ENCODE measurements at places on chromosomes 5 and 9.
A peak's percentile ranks its signal among the peaks of the same experiment; 100 is the strongest.

DNA sequence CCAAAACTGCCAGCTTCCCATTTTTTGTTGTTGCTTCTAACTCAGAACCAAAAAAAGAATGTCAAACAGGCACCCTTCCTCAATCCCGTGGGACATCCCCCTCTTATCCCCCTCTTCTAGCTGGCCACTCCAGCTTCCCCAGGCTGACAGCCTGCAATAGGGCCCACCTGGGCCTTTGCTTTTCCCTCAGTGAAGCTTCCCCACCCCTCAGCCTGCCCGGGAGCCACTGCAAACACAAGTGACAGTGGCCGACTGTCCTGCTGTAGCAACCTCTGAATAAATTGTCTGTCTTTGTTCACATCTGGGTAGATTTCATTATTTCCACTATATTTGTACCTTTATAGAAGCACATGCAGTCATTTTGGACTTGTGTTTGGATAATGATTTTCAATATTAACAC lies 245.3 kb downstream of the GADD45G start:
- DNase-seq: no peak

GRCh38 chr9:136614372-136614922 lies 48.3 kb upstream of the EGFL7 start:
- DNase-seq: no peak

GRCh38 chr9:69444021-69444420 lies 119.0 kb downstream of the ENTREP1 start:
- DNase-seq: no peak

DNA sequence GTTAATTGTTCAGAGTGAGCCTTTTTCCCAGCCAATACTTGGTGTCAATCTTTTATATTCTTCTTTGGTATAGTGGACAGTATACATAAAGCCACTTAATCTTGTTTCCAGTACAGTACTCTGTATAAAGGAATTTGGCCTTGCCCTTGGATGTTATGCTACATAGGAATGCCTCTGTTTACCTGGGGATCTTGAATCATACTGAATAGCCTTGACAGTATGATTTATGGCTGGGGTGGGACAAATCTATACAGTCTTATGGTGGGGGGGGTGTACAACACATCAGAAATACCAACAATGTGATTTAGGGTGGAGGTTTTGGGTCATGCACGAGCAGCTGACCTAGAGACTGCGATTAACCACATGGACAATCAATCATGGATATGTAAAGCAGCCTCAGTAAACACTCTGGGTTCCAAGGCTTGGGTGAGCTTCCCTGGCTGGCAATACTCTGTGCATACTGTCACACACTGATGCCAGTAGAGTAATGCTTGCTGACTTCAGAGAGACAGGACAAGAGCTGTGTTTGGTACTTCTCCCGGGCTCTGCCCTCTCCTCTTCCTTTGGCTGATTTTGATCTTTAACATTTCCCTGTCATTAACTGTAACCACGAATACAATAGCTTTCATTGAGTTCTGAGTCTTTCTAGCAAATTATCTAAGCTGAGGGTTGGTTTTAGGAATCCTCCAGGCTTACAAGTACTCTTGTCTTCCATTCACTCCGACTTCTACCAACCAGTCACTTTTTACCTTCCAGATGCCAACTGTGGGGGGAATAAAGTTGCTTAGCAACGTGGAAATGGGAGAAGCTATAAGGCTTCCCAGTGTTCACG lies 84.6 kb downstream of the IARS1 start:
- DNase-seq: no peak

- no peak for DNase-seq
These were observed 616.0 kb downstream of the ACTL7B start for GRCh38 chr9:108239696-108240321.

- DNase-seq: no peak
These were observed 93.9 kb downstream of the BOD1 start for GRCh38 chr5:173522518-173522917.

- no peak for DNase-seq
These were observed 58.5 kb downstream of the APTX start for GRCh38 chr9:32942755-32943460.

GRCh38 chr9:3855929-3856328 lies 330.1 kb upstream of the RFX3 start:
- no peak for DNase-seq

DNA sequence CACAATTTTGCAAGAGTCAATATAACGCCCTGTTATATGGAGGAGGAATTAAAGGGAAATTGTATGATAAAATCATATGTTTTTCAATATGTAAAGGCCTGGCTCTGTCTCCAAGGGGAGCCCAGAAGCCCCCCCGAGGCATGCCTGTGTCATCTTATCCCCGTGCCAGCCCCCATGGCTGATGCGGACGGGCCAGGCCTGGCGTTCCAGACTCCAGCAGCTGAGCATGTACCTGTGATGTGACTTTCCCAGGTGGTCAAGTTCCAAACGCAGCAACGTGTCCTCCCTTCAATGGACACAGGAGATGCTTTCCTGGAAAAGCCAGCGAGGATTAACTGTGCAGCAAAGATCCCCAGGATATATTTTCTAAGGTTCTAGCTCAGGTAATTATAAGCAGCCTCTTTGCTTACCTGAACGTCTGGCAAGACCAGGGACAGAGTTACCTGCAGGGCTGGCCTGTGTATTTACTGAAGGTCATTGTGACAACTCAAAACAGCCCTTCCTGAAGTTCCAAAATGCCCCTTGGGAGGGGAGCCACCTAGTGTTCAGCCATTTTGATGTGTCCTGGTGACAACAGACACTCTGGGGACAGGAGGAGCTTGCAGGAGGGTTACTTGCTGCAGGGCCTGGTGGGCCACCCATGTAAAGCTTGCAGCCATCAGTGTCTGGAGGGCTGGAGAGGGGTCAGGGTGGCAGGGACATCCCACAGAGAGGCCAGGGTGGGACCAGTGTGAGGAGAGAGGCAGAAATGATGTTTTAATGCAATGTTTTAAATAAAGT lies 53.3 kb upstream of the RNU6ATAC start:
- DNase-seq: no peak

GRCh38 chr5:129387944-129388343 lies 72.2 kb upstream of the ADAMTS19 start:
- DNase-seq: no peak

- no peak for DNase-seq
These were observed 38.0 kb upstream of the CCDC152 start for GRCh38 chr5:42718591-42718990.

DNA sequence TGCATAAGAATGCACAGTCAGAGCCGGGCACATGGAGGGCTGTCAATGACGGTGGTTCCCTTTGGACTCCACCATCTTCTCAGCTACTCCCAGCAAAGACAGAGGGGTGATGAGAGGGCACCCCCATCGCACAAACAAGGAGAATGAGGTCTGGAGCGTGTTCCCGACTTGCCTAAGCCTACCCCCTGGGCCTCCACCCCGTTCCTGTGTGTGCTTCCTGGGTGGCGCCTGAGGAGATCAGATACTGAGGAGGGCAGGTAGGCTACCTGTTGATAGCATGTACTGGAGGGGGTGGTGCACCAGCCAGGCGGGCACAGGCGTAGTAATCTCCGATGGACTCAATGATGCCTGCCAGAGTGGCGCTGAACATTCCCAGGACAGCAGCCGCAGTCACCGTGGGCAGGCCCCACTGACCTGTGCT lies 4.1 kb downstream of the SLC23A1 start:
- DNase-seq: no peak

DNA sequence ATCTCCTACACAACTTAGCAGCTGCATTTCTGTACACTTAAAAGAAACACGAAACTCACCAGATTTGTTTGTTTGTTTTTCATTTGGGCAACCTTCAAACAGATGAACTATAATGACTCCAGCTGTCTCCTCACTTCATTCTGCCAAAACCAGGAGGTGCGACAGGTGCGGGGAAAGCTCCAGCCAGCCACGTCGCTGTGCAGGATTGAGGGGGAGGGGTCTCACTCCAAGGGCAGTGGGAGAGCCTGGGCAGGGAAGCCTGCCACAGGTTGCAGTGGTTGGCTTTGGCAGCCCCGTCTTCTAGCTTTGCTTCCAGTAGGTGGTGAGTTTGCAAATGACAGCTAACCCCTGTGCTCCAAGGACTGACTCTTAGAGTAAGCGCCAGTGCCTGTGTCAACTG lies 215.8 kb downstream of the CEMIP2 start:
- DNase-seq: no peak

DNA sequence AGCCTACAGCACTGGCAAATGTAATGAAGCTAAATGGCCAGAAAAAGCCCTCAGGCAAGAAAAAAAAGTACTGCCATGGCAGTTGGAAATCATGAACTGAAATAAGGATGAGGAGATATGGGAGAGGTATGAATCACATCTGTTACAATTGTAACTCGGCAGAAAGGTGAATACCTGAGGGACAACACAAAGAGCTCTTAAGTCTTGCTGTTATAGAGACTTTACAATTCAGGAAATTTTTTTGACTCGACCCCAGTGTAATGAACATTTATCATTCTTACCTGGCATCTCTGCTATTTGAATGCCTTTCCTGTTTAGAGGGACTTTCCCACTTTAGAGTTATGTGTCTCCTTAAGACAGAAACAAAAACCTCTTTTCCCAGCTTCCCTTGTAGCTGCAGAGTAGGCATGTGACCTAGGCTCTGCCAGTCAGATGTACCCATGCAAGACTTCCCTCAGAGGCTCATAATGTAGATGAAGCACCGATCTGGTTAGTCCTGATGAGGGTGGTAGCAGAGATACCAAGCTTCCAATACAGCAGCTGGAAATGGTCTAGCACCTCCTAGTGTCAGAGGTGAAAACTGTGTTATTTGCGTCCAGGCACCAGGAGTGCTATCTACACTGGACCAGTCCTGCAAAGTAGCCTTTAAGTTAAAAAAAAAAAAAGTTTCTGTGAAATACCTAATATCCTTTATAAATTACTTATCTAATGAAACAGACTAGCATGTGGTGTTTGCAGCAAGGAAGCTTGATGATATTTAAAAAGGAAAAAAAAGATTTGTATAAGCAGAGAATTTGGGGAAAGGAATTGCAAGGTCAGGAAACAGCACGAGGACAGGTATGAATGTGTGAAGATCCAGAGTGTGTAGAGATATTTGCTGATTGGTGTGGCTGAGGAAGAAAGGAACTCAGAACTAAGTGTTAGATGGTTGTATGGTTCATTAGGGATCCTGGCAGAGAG lies 146.9 kb upstream of the SLC1A3 start:
- no peak for DNase-seq

GRCh38 chr9:127897193-127897692 lies 2.2 kb downstream of the ST6GALNAC6 start:
- DNase-seq: no peak

- DNase-seq: no peak
These were observed 10.2 kb upstream of the STING1 start for GRCh38 chr5:139492700-139493192.

- no peak for DNase-seq
These were observed 15.4 kb downstream of the FAM174A start for GRCh38 chr5:100550531-100551051.

- DNase-seq: peak; percentile 61
These were observed at the start of gene HAVCR2 for GRCh38 chr5:157108976-157109375. Gene HAVCR2, minus strand, starts transcription at chr5:157109044. Its CDS starts 61 bp downstream, at chr5:157108983.

DNA sequence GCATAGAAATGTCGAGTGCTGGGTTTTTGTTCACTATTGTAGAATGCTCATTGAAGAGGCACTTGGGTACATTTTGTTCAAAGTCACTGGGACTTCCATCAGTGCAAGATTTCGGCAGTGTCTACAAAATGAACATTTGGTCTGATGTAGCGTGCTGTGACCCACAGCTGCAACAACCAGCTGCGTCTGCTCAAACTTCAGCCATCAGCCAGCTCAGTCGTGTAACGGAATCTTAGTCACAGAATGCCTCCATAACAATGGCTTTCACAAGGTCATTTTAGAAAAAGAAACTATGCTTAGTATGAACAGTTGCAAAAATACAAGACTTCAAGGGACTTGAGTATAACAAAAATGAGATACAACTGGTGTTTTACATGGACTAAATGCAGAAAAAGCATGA lies 828.1 kb upstream of the GRAMD2B start:
- no peak for DNase-seq

- DNase-seq: no peak
These were observed 2.8 kb upstream of the SARDH start for GRCh38 chr9:133740911-133741310.

DNA sequence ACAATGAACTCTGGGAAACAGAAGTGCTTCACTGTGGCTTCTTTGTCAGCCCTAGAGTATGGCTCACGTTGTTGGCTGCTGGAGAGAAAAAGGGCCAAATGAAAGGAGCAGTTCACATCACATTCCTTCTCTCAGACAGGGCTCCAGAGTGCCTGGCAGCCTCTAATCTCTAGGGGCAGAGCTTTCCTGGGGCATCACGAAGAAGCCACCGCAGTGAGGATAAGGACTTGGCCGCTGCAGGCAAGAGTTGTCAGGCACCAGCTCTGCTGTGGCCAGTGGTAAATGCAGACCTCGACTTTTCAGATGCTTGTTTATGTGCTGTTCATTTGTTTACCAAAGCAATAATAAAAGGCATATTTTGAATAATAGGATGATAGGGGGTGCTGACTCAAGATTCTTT lies 227.2 kb downstream of the ICE1 start:
- DNase-seq: no peak

DNA sequence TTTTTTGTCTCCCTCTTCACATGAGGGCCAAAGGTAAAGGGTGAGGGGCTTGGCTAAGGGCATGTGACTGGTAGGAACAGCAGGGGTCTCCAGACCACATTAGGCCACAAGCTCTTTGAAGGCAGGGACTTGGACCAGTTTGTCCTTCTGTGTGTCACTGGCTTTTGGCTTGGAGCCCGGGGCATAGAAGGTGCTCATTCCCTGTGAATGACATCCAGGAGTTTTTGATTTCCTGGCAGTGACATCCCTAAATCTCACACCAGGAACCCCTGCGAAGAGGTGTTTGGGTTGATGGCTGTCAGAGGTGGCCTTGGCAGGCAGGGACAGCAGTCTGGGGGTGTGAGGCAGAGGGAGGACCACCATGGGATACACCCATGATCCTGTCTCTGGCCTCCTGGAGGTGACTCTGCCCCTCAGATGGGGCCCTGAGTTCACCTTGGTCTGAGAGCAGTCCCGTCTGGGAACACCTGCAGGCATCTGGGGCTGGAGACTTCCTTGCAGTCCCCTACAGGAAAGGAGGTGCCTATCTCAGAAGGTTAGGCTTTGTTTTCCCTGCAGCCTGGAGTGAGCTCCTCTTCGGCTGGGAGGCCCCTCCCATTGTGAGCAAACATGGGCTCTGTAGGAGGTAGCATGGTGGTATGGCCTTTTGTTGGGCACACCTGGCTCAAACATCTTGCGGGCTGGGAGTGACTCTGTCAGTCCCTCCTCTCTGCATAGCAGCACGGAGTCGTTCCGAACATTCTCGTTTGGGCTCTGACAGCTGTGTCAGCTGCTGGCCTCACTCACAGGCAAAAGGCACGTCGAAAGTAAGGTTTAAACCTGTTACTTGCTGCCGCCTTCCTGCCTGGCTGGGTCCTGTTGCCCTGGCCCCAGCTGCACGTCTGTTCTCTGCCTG lies 38.6 kb upstream of the PITX1 start:
- no peak for DNase-seq

DNA sequence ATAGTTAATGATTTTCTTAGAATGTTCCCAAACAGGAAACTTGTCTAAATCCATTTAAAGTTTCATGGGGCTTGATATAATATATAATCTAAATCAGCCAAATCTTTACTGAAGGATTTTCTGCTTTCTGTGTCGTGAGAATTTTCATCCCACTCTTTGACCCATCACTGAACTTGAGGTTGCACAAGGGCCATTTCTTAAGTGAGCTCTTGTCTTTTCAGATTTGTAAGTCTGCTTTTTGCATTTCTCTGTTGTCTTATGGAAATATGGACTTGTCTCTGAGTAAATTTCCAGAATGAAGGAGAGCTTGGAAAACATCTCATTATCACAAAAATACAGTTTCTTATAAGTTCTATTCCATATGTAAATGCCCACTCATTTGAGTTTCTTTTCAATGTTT lies 149.2 kb upstream of the ARRDC3 start:
- DNase-seq: no peak

GRCh38 chr9:86407022-86407421 lies 52.8 kb upstream of the TUT7 start:
- DNase-seq: no peak

Data from CD4-positive, alpha-beta T cell treated with Interleukin-4 for 1 hour (primary cell).